ENCODE measurements at places on chromosomes 1 and 21. TPM values are rescaled to one million over a fixed set of nuclear protein-coding genes. Genes with fewer than 3 reads are reported as not detected.

DNA sequence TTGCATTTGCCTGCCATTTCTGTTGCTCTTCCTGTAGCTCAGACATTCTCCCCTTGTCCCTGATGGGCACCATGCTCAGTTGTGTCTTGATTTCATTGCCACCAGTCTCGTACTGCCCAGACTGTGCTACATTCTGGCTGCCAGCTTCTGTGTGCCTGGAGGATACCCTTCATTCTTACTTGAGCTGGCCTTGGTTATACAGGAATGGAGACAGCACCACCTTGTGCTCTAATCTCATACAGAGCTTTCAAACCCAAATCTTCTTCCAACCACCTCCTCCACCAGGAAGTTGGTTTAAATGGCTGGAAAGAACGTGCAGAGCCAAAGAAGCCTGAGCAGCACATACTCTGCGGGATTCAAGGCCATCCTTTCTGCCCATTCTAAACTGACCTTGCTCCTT lies 165.3 kb downstream of the SLC35F3 start:
- DNase-seq, result peak; percentile 49

DNA sequence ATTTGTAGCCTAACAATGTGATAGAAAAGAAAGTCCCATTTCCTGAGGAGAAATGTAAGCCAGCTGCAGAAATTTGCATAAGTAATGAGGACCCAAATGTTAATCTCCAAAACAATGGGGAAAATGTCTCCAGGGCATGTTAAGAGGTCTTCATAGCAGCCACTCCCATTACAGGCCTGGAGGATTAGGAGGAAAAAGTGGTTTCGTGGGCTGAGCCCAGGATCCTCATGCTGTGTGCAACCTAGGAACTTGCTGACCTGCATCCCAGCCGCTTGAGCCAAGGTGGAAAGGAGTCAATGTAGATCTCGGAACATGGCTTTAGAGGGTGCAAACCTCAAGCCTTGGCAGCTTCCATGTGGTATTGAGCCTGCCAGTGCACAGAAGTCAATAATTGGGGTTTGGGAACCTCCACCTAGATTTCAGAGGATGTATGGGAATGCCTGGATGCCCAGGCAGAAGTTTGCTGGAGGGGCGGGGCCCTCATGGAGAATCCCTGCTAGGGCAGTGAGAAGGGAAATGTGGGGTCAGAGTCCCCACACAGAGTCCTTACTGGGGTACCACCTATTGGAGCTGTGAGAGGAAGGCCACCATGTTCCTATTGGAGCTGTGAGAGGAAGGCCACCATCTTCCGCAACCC lies 14.2 kb upstream of the F13B start:
- DNase-seq, result no peak

DNA sequence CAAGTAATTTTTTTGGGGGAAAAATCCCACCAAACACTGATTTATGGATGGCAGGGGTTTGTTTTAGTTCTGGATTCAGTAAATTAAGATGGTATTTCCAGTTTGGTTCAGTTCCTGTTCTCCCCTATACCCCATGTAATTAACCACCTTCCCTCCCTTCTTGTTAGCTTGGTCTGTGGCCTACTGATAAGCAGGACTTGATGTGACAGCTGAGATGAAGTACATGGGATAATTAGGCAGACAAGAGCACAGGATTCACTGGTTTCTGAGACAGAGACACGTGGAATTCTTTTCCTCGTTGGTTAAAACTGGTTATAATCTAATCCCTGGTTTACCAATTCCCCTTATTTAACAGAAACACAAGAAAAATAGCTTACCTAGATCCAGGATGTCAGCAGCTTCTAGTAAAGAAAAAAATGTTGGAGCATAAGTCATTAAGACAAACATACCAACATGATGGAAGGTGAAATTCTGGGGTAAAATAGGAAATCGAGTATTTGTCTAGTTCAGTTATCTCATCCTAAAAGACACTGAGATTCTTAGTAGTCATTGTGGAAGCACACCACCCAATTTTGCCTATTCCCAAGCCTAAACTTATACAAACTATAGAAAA lies 81.5 kb downstream of the SCMH1 start:
- DNase-seq, result no peak

DNA sequence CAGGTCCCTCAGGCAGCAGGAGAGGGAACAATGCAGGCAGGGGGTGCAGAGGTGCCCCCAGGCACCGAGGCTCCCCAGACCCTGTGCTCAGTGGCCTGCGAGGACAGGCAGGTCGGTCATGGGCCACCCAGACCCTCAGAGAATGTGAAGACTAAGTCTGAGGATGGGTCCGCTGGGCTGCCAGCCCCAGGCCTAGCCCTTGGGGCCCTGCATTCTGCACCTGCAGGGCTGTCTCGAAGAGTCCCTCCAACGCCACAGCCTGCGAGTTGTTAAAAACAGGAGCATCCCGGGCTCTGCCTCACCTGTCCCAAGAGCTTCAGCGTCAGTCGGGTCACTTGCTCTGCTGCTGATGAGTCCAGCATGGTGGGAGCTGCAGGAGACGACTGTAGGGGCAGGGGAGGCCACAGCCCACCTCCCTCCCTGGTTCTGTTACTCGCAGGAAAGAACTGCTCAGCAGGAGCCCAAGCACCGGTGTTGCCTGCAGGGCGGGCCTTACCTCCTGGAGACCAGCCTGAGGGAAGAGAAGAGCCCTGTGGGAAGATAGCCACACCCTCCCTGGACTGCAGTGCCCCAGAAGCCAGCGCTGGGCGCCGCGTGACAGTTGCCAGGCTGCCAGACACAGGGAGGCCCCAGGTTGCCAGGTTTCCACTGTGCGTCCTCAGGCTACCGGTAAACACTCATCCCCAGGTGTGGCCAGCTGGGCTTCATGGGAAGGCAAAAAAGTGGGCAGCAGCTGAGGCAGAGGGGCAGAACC lies 5.8 kb downstream of the C21orf58 start:
- no peak for DNase-seq

RHD gene
- total RNA-seq, result not detected

JAM2 gene
- total RNA-seq, result not detected

DNA sequence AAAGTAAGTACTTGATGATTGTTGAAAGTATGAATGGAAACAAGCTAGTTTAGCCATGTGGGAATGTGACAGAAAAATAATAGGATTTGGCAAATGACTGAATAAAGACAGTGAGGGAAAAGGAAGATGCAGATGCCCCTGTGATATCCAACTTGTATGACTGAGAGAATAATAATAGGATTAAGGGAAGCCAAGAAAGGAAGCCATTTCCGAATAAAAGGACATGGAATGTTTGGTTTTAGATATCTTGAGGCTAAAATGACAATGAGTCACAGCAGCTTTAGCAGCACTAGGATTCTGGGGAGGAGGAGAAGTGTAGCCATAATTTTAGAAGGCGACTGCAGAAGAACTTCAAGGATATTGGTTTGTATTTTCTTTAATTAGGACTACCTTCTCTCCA lies 109.2 kb downstream of the TTLL7 start:
- no peak for DNase-seq

GRCh38 chr1:24727501-24728216 lies 17.6 kb upstream of the CLIC4 start:
- no peak for DNase-seq

DNA sequence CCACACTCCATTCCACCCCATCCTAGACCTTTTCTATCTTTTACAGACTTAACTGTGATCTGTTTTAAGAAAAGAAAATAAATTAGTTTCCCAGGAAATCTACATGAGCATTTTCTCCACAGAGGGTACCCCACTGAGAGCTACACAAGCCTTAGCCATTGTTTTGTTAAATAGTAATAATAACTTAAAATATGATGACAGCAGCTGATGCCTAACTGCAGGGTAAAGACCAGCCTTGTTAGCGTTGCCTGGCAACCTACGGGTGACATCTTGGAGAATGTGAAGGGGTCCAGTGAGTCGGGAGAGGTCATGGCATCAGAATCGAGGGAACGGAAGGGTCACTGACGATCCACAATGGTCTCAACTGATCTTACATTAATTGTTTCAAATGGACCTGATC lies 233.2 kb upstream of the PBX1 start:
- no peak for DNase-seq

STUM gene
- 0.56 TPM for total RNA-seq

DNA sequence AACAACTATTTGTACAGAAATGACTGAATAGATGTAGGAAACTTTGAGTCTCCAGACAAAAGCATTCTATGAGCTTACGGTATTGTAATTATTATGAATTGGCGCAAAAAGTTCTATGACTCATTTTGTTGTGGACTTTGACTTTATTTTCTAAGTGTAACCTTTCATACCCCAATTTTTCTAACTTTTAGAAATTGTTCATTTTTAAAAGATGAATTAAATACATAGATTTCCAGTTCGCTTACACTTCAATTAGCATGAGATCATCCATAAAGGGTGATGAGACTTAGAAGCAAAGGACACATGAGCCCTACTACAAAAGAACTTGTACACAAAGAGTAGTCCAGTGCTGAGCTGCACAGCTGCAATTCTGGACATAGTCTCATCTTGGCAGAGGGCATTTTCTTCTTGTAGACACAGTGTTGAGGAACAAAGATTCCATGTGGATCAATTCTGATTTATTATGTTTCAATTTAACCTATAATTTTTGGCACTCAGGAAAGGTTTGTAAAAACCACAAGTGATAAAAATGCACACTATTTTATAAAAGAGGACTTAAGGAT lies 431.1 kb downstream of the LRRIQ3 start:
- no peak for DNase-seq

GRCh38 chr1:151641229-151641628 lies 29.4 kb downstream of the SNX27 start:
- no peak for DNase-seq

DNA sequence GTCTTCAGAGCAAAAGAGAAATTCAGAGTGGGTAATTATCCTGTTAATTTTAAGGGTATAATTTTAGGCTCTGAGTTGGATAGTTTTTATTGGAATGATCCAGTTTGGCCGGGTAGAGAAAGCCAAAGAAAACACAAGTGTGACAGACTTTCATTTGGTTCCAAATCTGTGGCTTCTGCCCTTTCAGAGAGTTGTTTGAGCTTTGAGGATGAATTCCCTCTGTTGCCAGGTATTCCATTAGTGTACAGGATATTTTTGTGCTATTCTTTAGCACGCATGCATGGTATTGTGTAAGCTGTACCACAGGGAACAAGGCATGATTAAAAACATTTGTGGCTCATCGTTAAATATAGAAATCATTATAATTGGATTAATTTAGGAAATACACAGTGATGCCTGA lies 384.4 kb downstream of the ADGRL2 start:
- DNase-seq, result no peak

DNA sequence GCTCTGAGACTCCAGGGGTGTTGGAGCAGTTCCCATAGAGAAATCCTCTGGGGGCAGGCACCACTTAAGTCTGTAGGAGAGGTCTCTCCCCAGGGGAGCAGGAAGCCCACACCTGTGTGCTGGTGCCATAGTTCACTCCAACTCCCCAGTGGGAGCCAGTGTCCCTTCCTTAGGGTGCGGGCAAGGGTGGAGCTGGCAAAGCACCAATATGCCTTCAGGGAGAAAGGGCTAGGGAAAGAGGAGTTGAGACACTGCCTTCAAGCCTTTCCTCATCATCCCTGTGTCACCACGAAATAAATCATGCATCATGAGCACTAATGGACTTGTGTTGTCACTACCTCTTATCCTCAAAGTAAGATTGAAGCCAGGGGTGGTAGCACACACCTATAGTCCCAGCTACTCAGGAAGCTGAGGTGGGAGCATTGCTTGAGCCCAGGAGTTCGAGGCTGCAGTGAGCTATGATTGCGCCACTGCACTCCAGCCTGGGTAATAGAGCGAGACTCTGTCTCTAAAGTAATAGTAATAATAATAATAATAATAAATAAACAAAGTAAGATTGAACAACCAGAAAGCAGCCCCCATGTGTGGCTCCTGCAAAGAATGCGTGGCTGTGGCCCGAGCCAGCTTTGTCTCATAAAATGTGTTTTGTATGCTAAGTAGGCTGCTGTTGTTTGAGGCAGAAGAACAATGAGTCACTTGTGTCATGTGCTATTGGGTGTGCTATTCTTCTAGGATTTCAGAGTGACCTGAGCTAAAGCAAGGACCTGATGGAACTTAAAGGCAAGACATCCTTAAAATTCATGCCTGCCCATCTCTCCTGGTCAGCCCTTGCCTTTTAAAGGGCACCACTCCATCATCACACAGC lies 6.7 kb upstream of the TIE1 start:
- peak; percentile 50 for DNase-seq

DNA sequence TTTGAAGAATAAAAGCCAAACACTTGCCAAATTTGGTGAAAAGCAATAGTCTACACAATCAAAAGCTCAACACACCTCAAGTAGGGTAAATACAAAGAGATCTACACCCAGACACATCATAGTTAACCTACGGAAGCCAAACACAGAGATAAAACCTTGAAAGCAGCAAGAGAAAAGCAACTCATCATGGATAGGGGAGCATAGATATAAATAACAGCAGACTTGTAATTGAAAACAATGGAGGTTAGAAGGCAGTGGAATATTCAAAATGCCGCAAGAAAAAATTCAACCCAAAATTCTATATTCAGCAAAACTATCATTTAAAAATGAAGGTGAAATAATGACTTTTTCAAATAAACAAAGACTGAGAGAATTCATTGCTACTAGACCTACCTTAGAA lies 105.1 kb downstream of the ITSN1 start:
- DNase-seq, result no peak

DNA sequence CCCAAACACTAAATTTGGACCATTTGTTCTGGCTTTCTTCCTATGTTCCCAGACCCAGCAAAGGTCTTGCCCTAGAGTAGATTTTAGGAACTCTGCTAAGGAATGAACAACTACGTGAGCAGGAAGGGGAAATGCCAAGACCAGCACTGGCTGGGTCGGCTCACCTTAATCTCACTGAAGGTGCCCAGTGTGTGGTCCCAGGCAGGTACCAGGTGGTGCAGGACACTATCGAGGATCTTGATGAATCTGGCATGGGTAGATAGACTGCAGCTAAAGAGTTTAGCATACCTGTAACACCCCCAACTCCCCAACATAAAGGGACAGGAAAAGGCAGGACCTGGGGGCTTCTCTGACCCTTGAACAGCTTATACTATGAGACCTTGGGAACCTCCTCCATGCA lies 3.0 kb downstream of the HECTD3 start:
- no peak for DNase-seq

CSF3R gene
- not detected for total RNA-seq

- DNase-seq, result no peak
Observed at GRCh38 chr1:27400963-27401341, 8.5 kb downstream of the GPR3 start.

- peak; percentile 57 for DNase-seq
Observed at GRCh38 chr1:196372896-196373536, 235.2 kb downstream of the KCNT2 start.

HSD3B2 gene
- not detected for total RNA-seq

DNA sequence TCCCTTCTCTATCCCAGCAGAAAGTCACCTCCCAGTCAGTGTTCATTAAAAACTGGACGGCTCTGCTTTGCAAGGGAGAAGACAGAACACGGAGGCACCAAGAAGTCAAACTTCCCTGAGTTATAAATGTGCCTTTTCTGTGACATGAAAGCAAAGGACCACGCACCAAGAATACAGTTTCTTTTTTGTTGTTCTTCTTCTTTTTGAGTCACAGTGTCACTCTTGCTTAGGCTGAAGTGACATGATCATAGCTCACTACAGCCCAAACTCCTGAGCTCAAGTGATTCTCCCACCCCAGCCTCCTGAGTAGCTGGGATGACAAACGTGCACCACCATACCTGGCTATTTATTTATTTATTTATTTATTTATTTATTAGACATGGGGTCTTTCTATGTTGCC lies 22.7 kb downstream of the GLUL start:
- DNase-seq, result no peak

- no peak for DNase-seq
Observed at GRCh38 chr1:41678111-41678878, 193.8 kb upstream of the EDN2 start.

Data from MCF 10A (cell line).